Activated naive CD4-positive, alpha-beta T cell treated with anti-CD3 and anti-CD28 coated beads, Interleukin-2, amount 50 U/mL, for 16 hours (primary cell): ENCODE measurements at places on chromosomes 5 and 9.

- DNase-seq: no peak
These were observed 32.1 kb downstream of the FOXI1 start for GRCh38 chr5:170137694-170138214.

GRCh38 chr5:143677403-143677802, 134.6 kb upstream of the HMHB1 start:
- DNase-seq: no peak

- no peak for DNase-seq
These were observed 25.1 kb downstream of the ERAP2 start for GRCh38 chr5:96901384-96901783.

GRCh38 chr9:113309204-113309813, 6.1 kb upstream of the RNF183 start:
- no peak for DNase-seq

- no peak for DNase-seq
These were observed 488 bp downstream of the COL15A1 start for GRCh38 chr9:98944057-98944733.

GRCh38 chr5:36066001-36066539, 612 bp downstream of the UGT3A2 start:
- no peak for DNase-seq
